ENCODE measurements at places on chromosomes 16 and 17. TPM values are rescaled to one million over a fixed set of nuclear protein-coding genes. Genes with fewer than 3 reads are reported as not detected.

The TNFRSF17 gene
- 1.2 TPM for total RNA-seq

The GUCY2D gene
- total RNA-seq = 0.07 TPM

The DHRS7C gene
- total RNA-seq = not detected

The ZNF207 gene
- 260 TPM for total RNA-seq

The BAIAP3 gene
- total RNA-seq = 3.5 TPM

DNA sequence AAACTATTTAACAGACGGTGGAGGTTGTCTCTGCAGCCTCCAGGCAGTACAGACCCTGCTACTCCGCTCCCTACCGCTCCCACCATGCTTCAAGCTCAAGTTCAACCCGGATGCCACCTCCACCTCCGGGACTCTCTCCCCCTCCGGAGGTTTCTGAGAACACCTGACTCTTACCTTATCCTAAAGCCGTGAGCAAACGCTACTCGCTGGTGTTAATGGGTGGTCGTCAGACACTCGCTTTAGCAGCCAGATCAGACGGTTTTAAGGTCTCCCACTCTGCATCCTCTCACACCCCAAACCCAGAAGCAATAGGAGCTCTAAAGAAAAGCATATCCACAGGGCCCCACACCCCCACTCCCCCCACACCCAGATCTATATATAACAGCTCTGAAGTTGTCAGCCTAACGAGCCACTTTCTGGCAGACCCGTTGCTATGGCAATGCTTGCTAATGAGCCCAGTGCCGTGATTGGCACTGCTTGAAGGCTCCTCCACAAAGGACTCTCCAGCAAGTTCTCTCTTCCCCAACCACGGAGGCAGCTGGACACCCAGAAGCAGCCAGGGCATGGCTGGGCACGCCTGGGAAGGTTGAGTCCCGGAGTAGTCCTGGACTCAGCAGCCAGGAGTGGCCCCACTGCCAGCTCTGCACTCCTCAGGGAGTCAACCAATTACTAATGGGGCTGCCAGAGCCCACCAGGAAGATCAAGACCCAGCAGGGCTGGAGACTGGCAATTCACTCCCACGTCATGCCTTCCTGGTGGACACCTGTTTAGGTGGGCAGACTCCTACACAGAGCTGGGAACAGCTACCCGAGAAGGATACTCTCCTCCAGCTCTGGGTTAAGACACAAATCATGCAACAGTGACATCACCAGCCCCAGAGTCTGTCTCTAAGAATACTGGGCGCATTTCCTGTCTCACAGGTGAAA is 121.2 kb upstream of the RCVRN start:
- no peak for DNase-seq

- no peak for DNase-seq
Observed at GRCh38 chr17:79842656-79843473, 3.6 kb upstream of the CBX4 start.

DNA sequence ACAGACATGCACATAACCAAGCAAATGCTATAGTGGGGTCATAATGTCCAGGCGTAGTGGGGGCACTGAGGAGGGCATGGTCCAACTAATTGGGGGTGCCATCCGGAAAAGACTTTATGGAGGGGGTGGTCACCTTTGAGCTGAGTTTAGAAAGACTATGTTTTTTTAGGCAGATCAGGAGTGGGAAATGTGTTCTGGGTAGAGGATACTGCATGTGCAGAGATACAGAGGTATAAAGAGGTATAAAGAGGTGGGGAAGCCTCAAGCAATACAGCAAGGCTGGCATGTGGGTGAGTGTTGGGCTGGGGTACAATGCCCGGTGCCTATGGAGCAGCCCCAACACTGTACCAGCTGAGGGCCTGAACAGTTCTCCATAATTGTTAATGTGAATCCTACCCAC is 53.1 kb downstream of the SPACA3 start:
- no peak for DNase-seq

GRCh38 chr17:41803049-41804020 is 8.4 kb downstream of the P3H4 start:
- no peak for DNase-seq

- DNase-seq = no peak
Observed at GRCh38 chr17:61487989-61488595, 35.9 kb downstream of the TBX4 start.

DNA sequence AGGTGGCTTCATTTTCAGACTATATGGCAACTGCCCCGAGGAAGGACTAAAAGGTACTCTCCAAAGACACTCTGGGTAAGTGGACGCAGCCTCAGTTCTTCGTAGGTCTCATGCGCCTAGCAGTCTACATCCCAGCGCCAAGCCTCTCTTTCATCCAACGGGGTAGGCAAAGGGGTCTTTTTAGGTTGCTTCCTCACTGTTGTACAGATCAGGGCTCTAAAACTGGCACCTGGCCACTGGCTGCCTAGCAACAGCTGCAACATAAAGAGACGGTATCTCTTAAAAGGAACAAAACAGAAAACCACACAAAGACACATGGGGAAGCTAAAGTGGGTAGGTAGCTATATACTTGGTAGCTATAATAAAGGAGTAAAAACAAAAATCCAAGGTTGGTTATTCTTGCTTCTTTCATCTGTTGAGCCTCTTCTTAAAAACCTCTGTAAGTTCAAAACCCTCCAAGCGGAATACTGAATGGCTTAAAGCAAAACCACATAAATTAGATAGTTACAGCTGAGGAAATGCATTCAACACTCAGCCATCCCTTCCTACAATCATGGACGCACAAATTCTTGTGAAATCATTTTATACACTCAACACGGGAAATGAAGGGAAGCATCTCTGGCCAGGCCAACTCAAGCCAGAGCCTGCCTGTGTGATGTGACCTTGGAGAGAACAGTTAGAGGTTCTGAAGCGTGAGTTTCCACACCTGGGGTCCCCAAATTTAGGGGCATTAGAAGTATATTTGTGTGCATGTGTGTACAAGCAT is 22.7 kb downstream of the CYTH1 start:
- peak; percentile 96 for DNase-seq

DNA sequence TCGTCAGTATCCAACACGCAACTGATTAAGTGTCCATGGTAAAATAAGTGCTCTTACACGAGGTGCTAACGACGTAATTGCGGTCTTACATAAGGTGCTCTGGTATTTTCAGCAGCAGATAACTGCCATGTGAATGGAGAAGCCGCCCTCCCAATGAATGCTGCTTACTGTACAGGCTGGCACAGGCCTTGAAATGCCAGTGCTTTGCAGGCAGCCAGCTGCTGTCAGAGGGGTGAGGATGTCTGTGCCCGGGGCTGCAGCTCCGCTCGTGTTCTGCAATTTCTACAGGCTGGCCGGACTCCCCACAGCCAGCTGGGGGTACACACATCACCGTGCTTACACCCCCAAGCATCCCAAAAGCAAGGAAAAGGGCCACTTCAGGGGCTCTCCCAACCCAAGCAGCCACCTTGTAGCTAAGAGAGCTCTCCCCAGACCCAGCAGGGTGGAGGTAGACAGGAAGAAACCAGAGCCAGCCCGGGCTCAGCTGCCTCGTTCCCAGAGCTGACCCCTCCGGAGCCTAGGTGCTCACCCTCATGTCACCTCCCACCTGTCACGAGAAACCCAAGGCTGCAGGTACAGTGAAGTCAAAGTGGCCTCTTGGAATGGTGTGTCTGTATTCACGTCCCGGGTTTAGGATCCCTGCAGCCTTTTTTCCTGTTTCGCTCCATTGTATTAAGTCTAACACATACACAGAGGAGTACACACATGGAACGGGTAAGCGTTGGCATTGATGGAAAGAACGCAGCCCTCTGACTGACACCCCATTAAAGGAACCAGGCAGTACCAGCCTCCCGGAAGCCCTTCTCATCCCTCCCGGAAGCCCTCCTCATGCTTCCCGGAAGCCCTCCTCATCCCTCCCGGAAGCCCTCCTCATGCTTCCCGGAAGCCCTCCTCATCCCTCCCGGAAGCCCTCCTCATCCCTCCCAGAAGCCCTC is 27.2 kb upstream of the RPH3AL start:
- DNase-seq = no peak

DNA sequence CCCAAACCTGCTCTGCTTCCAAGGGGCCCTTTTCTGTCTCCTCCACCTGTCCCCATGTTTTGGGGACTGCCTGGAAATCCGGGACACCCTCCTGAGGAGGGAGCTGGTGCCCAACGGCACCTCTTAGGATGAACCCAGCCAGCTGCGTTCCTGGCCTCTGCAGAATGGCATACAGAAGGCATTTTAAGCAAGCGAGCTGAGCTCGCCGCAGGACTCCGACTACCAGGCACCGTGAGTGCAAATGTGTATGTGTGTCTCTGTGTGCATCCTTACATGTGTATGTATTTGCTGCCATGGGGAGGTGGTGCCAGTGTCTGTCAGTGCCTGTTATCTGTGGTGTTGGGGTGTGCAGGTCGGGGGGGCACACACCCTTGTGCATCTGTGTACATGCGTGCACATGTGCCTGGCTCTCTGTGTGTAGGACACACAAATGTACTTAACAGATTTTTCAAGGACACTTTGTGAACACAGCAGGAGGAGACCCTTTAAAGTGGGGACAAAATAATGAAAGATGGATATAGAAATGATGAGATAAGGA is 39.3 kb downstream of the ABAT start:
- no peak for DNase-seq

- no peak for DNase-seq
Observed at GRCh38 chr16:81214745-81215166, 23.7 kb upstream of the BCO1 start.

DNA sequence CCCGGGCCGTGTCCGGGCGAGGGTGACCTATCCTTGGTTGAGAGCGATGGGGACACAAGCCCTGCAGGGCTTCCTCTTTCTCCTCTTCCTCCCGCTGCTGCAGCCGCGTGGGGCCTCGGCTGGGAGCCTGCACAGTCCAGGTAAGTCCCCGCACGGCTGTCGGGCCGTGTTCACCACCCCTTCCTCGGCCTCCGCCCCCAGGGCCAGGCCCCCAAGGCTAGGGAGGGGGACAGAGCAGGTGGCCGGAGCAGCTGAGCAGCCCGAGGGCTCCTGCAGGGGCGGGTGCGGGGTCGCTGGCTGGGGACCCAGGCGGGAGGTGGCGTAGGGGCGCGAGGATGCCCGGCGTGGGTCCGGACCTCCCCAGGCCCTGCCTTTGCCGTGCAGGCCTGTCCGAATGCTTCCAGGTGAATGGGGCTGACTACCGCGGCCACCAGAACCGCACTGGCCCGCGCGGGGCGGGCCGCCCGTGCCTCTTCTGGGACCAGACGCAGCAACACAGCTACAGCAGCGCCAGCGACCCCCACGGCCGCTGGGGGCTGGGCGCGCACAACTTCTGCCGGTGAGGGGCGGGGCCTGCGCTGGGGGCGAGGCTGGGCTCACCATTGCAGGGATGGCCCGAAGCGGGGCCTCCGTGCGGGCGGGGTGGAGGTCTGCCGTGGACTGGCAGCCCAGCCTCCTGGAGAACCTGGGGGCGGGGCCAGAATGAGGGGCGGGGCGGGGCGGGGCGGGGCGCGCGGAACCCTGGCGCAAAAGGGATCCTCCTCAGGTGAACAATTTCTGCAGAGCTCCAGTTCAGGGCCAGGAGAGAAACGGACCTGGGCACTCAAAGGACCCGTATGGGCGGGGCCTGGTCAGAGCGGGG is 631 bp downstream of the KREMEN2 start:
- DNase-seq = peak; percentile 56

DNA sequence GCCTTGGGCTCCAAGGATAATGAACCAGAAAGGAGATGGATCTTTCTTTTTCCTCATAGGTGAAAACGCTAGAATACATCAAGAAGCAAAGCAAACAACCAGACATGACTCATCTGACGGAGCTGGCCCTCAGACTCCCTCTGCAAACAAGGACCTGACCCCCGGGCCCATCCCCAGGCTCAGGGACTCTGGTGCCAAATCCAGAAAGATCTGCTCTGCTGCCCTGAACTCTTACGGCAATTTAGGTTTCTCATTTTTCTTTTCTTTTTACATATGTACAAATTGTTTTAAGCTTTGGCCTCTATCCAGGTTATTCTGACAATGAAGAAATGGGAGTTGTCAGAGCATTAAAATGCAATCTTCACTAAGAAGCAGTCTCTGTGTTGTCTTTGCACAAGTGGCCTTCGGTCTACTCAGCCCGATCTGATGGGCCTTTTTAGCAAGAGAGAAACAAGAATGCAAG is 17.7 kb downstream of the KNOP1 start:
- no peak for DNase-seq

DNA sequence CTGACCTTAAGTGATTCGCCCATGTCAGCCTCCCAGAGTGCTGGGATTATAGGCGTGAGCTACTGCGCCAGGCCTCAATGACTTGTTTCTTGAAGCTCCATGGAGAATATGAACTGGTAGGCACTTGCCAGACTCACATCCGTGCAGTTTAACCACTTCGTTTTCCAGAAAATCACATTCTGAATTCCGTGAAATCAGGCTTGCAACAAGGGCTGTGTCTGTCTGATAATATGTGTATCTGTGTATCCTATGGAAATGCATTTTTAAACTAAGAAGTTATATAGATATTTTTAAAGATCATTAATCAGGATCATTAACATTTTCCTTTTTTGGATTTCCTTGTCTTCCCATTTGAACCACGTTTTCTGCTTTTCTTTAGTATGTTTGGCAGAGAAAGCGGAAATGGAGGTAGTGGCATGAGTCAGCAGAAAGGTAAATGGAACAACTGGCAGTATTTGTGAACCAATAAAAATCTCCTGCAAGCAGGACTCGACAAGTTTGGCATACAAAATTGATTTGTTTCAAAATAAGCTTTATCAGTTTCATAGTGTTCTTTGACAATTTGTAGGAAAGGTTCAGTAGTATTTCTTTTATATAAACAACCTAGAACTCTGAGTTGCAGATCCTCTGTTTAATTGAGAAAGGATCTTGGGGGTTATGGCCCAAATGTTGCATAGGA is 33.0 kb downstream of the USP10 start:
- no peak for DNase-seq
